ENCODE measurements at places on chromosomes 4 and X. TPM values are rescaled to one million over a fixed set of nuclear protein-coding genes. Genes with fewer than 3 reads are reported as not detected.

The BANK1 gene
- 0.93 TPM for total RNA-seq

DNA sequence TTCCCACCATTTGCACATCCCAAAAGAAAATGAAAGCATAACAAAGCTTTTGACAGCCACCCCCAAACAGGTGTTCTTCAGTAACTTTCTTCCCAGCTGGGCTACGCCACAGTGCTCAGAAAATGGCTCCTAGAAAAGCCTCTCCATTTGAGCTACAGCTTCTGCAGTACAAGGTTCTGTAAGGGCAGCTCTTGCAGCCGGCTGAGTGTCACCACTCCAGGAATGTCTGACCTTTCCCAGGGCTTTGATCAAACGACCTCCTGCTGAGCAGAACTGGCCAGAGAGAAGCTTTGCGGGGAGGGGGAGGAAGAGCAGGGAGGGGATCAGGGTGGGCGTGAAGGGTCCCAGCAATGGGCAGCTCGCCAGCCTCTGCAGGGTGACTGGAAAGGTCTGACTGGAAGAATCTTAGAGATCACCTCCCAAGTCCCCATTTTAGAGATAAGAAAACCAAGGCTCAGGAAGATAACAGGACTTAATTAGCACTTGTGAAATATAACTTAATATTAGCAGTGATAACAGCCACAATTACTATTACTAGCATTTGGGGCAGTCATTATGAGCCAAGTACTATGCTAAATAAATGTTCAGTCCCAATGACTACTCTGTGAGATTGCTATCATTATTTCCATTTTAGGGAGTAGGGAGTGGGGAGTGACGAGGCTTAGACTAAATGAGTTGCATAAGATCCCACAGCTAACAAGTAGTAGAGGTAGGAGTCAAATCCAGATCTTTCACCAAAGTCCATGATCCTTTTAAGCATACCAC is 51.1 kb downstream of the LEF1 start:
- peaks cover 7% of the 10 kb centered on the region for H3K4me1 ChIP-seq
- no peak overlapping the region for H3K27ac ChIP-seq
- H3K36me3 ChIP-seq, result no peaks in the 10 kb centered on the region

DNA sequence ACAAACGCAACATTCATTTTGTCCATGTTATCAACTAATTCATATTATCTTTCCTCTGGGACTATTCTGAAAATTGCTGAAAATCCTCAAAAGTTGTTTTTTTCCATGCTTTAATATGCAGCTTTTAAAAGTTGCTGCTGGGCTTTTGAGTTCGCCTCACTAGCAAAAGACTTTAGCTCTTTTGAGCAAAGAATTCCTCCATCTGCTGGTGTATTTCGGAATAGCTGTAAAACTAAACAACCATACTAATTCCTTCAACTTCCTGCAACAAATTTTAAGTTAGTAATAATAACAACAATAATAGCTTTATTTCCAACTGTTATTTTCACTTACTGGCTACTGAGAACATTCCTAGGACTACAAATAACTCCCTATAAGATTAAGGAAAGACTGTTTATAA is 124.5 kb upstream of the PLAC1 start:
- peaks cover 42% of the 10 kb centered on the region for H3K36me3 ChIP-seq
- no peaks in the 10 kb centered on the region for H3K27me3 ChIP-seq
- no peak overlapping the region for H3K27ac ChIP-seq
- no peak overlapping the region for H3K4me3 ChIP-seq
- no peak for DNase-seq

The CT45A5 gene
- not detected for total RNA-seq

GRCh38 chr4:7037425-7037824 is 5.7 kb upstream of the TADA2B start:
- peaks cover 5% of the 10 kb centered on the region for H3K4me1 ChIP-seq
- peaks cover 19% of the 10 kb centered on the region for H3K27me3 ChIP-seq
- no peak overlapping the region for H3K27ac ChIP-seq
- H3K36me3 ChIP-seq, result peaks cover 2% of the 10 kb centered on the region
- no peak for DNase-seq
- no peak overlapping the region for H3K4me3 ChIP-seq

DNA sequence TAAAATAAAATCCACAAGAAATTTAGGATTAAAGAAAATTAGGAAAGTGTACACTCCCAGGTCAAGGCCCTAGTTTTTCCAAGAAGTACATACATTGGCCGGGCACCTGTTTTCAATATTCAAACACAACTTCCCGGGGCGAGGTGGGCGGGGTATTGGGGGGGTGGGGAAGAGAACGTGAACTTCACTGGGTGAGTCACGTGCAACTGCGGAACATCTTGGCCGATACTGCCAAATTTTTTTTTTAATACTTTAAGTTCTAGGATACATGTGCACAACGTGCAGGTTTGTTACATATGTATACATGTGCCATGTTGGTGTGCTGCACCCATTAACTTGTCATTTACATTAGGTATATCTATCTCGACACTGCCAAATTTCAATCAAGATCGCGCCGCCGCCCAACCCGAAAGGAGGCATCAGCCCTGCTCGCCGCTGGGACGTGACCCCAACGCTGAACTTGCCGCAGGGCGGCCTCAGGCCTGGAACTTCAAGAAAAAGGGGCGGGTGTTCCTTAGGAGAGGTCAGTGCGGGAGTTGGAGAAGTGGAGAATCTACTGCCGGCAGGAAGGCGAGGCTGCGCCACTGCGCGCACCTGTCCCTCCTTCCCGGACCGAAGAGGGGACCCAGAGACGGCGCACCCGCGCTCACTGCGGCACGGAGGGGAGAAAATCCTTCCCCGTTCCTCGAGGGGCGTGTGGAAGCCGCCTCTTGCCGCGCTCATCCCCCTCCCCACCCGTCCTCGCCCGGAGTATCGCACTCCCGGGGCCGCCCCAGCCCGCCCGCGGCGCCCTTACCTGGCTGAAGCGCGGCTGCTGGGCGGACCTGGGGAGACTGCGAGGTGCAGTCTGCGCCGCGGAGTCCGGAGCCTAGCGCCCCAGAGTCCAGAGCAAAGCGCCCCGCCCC is at the start of gene TEC:
TSS of gene TEC (minus strand) at position 883 of the 905 bp plus-strand sequence. CDS start 41,224 bp downstream, outside the sequence.
- no peaks in the 10 kb centered on the region for H3K4me1 ChIP-seq
- peak within 1 kb of the TSS; percentile 37 for H3K27ac ChIP-seq
- peak within 1 kb of the TSS; percentile 58 for H3K4me3 ChIP-seq
